Cortex of kidney (tissue), 1 donor: ENCODE measurements at places on chromosomes 7 and 10.

DNA sequence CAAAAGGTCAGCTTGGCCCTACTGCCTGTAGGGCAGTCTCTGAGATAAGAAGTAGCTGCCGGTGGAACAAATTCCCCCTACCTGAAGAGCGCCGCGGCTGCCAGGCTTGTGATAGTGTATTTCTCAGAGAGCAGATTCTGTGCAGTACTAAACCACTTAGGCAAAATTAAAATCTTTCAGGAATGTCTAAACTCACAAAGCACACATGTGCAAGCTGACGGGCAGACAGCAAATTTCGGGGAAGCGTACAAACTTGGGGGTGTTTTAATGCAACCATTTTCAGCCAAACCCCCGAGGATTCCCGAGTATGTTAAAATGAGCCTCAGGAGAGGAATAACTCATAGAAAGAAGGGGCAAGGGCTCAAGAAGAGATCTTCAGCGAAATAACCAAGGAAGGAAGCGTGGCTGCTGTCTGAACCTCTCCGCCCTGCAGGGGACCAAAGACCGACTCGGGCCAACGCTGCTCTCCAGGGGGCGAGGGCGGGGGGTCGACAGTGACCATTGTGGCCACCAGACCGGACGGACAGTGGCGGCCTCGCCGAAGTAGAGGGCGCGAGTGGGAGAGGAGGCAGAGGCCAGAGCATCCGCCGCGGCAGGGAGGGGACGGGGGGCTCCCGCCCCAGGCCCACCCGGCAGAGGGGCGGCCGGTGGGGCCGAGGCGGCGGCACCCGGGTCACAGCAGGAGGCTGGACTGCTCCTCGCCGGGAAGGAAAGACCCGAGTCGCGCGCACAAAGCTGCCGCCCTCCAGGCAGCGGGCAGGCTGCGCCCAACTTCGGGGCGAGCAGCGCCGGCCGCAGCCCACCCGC lies 819 bp downstream of the HYCC1 start:
- DNase-seq, result no peak

DNA sequence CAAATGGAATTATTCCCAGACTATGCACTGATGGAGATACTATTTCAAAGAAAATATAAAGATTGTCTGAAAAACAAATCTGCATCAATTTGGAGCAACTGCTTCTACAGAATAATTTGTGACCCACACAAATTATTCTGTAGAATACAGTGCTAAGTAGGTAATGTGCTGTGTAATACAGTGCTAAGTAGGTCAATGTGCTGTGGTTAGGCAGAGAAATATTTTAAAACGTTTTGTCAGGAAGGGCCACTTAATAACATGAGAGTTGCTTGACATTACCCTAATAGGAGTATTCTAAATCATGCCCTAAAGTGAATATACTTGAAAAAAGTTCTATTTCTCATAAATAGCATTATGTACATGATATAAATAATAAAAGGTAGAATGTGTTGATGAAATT lies 116.5 kb upstream of the KCND2 start:
- DNase-seq, result no peak

GRCh38 chr10:48902096-48902495 lies 37.5 kb downstream of the LRRC18 start:
- DNase-seq, result no peak

DNA sequence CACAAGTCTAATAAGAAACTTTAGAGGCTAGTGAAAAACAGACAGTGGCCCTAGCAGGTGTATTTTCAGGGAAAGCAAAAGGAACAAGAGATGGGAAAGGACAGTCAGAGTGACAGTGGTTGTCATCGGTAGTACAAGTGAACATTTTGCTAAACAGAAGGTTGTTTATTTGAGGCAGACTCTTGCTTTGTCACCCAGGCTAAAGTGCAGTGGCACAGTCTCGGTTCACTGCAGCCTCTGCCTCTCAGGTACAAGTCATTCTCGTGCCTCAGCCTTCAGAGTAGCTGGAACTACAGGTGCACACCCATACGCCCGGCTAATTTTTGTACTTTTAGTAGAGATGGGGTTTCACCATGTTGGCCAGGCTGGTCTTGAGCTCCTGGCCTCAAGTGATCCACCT lies 195.8 kb downstream of the RELN start:
- DNase-seq, result no peak

GRCh38 chr10:103766751-103767505 lies 88.4 kb downstream of the SH3PXD2A start:
- DNase-seq, result no peak

DNA sequence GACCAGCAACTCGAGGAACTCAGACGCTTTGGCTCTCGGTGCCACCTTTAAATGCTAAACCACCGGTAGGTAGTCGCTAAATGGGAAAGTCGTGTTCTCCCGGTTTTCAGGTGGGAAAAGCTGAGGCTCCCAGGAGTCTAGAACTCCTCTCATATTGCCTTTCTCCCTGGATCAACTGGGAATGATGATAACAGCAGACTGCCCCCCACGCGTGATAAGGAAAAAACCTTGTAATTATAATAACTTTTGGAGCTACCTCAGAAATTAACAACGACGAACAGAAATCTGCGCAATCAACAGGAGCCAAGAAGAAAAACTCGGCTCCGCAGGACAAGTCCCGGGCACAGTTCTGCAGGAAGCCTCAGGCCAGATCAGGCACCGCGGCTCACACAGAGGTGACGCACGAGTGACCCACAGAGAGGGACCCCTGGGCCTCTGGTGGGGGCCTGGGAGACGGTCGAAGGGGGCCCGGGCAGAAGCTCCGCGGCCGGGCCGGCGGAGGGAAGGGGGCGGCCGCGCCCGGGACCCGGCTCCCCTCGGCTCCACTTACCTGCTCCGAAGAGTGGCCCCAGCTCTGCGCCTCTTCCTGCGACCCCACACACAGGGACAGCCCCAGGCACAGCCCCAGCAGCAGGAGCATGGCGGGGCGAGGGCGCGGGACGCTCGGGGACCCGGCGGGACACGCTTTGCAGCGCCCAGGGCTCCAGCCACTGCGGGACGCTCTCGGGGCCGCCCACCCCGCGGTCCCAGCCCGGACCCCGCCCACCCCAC lies at the start of gene ITIH5:
TSS of gene ITIH5 (minus strand) at position 714 of the 771 bp plus-strand sequence. CDS start at position 640, 74 bp downstream.
- DNase-seq, result no peak

GRCh38 chr10:44863344-44864047 lies 47.6 kb upstream of the TMEM72 start:
- no peak for DNase-seq

GRCh38 chr10:97207131-97207530 lies 21.4 kb upstream of the SLIT1 start:
- no peak for DNase-seq

- no peak for DNase-seq
Measured at GRCh38 chr10:86327954-86328725, 38.5 kb downstream of the GRID1 start.

DNA sequence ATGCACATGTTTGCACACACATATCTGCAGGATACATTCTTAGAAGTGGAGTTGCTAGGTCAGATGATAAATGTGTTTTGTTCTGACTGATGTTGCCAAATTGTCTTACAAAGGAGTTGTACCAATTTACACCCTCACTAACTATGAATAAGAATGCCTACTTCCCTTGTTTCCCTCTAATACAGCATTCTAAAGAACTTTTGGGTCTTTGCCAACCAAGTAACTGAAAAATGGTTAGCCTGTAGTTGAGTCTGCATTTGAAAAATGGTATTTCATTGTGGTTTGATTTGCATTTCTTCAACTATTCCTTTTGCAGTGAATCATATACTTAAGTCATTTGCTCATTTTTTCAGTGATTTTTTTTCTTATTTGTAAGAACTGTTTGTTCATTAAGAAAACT lies 48.4 kb downstream of the TMEM26 start:
- no peak for DNase-seq

DNA sequence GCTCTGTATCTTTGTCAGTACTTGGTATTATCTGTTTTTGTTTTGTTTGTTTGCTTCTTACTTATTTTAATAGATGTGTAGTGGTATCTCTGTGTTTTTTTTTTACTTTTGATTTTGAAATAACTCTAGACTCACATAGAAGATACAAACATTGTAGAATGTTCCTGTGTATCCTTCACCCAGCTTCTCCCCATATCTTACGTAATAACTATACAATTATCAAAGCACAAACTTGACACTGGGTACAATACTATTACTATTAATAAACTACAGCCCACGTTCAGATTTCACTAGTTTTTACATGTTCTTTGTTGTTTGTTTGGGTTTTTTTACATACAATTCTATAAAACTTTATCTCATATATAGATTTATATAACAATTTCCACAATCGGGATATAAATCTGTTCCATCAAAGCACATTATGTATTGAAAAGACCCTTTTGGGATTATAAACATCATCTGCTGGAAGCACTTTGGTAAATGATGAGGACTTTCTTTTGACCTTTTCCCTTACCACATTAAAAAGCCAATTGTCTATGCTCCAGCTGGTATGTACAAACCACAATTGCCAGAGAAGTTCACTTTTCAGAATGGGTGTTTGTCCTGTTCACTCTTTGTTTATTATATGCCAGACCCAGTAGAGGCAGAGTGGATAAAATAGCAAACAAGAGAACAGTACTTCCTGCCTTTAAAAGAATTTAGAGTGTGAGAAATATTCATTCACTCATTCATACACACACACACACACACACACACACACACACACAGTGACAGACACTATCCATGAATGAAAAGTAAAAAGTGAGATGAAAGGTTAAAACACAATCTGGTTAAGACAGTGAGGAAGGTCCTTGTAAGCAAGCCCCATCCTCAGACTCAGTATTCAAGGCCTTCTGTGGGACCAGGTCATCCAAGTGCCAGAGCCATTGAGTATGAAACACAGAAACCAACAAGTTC lies 113.0 kb downstream of the SGMS1 start:
- DNase-seq, result no peak

GRCh38 chr7:55235115-55235514 lies 130.0 kb upstream of the LANCL2 start:
- no peak for DNase-seq

- no peak for DNase-seq
Measured at GRCh38 chr7:157292770-157293412, 43.9 kb upstream of the DNAJB6 start.

DNA sequence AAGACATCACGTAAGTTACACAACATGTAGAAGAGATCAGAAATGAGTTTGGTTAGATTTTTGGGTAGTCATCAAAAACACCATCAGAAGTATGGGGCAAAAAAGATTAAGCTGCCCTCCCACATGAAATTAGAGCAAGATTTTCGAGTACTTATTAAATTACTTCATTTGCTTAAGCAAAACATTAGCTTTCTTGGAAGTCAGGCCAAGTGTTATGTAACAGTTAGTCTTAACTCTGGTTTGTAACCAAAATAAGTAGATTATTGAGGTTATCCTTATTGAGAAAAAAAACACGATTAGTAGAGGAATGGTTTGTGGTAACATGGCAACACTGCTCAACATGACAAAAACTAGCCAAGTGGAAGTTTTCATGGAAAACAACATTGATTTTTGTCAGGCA lies 37.9 kb downstream of the HBP1 start:
- DNase-seq, result no peak

GRCh38 chr10:80497187-80498077 lies 40.3 kb upstream of the SH2D4B start:
- DNase-seq, result no peak

GRCh38 chr10:22321156-22321923 lies 441 bp downstream of the BMI1 start:
- DNase-seq, result no peak

- no peak for DNase-seq
Measured at GRCh38 chr7:66768865-66769832, 28.6 kb downstream of the RABGEF1 start.

DNA sequence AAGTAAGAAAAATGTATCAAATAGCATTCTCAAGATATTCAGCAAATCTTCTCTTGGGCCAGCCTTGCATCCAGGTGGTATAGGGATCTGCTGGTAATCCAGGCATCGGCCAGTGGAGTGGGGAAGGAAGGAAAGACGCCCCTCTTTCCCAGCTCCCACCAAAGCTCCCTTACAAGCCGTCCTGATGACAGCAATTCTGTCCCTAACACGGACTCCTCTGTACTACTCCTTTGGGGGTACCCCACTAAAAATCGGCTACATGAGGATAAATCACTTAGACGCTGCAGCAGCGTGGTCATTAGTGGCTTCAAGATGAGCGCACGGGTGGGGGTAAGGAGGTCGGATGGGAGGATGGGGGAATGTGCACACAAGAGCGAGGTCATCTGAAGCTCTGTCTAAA lies 24.7 kb upstream of the NUB1 start:
- no peak for DNase-seq

GRCh38 chr10:103109821-103110220 lies 83.3 kb downstream of the NT5C2 start:
- DNase-seq, result no peak

DNA sequence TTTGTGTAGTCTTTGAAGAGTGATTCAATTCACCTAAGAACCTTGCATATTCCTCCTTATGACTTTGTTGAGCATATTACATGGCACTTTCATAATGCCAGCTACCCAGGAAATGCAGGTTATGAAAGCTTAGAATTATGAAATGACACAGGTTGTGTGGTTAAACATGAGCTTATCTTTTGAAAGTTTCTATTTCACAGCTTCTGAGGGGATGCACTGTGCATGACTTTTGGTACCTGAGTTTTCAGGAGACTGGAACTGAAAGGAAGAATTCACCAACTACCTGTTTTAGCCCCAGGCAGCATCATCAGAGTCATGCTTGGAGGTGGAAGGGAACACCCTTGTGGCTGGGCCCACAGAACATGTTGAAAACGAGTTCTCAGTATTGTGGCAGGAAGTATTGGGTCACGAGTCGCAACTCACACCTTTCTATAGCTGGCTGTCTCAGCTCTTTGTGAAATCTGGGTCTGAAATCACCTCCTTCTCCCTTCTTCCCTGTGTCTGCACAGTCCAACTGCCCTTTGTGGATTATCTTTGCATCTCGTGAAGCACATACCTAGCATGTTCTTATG lies 228.2 kb downstream of the PTEN start:
- no peak for DNase-seq

DNA sequence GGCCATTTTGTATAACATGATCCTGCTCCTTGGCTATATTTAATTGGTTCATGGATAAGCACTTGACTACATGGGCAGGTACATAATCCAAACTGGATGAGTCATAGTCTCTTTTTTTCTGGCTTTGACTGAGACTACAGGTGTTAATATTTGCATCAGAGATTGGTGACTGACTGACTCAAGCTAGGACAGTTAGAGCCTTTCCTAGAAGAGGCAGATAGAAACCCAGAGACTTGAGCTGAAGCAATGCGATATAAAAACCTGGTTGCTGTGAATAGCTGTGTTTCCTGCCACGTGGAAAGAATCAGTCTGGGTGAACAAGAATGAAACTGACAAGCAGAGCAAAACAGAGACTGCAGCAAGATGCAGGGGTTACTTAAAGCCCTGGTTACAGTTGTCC lies 81.0 kb downstream of the SAMD9 start:
- no peak for DNase-seq

- no peak for DNase-seq
Measured at GRCh38 chr7:139645572-139646523, 122.4 kb downstream of the CLEC2L start.

- DNase-seq, result no peak
Measured at GRCh38 chr7:65938336-65938895, 43.6 kb downstream of the GUSB start.
